ENCODE measurements at places on chromosomes 7 and 10.

DNA sequence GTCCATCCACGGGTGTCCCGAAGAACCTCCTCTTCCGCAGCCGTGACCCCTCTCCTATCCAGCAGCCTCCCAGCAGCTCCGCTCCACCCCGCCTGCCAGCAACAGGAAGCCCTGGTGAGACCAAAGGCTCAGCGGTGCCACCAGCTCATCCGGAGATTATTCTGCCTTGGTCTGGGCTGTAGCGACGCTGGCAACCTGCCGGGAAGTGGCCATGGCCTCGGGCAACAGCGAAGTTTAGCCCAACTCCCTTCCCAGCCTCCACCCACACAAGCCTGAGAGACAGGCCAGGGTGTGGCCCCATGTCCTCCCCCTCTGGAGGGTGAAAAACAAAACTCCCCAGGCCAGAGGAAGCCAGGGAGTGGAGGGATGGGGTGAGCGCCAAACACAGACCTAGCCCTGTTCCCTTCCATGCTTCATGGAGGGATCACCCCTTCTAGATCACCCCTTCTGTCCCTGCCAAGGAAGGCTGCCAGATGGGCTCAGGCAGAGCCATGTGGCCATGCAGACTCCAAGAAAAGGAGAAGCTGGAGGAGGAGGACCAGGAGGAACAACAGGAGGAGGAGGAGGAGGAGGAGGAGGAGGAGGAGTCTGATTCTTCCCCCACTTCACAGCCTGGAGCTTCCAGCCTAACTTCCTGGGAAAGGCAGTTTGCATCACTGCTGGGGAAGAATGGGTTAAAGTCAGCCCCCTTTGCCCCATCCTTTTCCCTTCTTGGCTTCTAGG lies 918 bp downstream of the CALHM2 start:
- DNase-seq, result peak; percentile 67

DNA sequence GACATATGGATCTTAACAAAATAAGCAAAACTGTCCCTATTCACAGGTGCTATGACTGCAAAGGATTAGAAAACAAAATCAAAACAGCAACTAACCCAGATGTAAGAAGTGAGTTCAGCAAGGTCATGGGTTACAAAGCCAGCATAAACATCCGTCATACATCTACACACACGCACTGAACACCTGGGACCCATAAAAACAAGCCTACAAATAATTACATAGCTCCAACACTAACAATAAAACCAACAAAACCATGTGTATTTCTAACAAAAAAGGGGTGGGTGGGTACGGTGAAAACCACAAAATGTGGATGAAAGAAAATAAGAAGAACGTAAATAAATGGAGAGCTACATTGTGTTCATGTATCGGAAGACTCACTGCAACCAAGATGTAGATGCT lies 256.8 kb downstream of the ELFN1 start:
- no peak for DNase-seq

- DNase-seq, result peak; percentile 65
Measured at GRCh38 chr10:104642658-104643302, 1.7 kb downstream of the SORCS3 start.

DNA sequence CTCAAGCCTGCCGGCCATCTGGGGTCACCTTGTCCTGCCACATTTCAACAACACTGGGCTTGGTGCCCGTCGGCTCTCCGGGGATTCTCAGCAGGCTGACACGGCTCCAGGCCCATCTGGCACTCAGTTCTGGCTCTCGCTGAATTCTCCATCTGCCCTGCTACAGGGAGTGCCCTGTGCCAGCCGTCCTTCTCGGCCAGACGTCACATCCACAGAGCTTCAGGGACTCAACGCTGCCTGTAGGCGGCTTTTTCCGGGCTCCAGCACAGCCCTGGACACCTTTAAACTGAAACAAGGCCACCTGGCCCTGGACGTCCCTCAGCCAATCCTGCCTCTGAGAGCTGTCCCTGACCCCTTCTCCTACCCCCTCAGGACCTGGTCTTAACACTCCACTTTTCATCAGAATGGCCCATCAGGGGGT lies 43.0 kb downstream of the TMEM130 start:
- DNase-seq, result no peak

GRCh38 chr10:44879531-44879899 lies 31.6 kb upstream of the TMEM72 start:
- no peak for DNase-seq

- DNase-seq, result no peak
Measured at GRCh38 chr7:7318601-7319000, 136.3 kb downstream of the C1GALT1 start.

DNA sequence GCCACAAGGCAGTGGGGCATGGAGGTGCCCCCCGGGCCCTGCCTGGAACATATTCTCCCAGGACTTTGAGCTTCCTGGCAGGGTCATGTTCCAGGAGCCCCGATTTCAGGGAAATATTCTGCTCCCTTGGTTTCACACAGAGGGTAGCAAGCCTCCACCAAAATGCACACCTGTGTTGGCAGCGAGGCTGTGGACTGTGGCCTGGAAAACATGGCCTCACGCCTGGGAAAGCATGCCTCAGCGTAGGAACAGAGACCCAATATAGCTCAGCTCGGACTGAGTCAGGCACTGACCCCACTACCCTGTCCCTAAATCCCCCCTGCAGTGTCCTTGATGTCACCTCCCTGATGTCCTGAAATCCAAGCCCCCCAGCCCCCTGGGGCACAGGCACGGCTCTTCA lies 92.0 kb downstream of the KCNMA1 start:
- DNase-seq, result no peak

DNA sequence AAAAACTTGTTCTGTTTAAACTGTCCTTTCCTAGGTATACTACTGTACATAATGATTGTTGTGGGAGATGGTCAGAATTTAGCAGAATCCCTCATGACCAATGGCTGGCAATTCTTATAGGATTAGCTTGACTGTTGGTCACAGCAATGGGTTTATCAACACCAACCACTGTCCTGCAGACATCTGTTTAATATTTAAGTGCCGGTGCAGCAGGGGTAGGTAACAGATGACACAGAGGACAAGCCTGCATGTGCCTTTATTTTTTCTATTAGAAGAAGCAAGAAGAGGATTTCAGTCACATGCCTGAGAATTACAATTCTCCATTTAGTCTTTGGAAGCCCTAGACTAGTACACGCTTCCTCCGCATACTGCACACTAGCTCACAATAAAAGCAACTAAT lies 48.4 kb downstream of the CCDC6 start:
- no peak for DNase-seq

GRCh38 chr7:117284692-117285091 lies 38.2 kb downstream of the WNT2 start:
- DNase-seq, result no peak

GRCh38 chr7:34207810-34208209 lies 302.5 kb downstream of the BMPER start:
- DNase-seq, result no peak

GRCh38 chr7:106384373-106384772 lies 99.6 kb upstream of the NAMPT start:
- no peak for DNase-seq

DNA sequence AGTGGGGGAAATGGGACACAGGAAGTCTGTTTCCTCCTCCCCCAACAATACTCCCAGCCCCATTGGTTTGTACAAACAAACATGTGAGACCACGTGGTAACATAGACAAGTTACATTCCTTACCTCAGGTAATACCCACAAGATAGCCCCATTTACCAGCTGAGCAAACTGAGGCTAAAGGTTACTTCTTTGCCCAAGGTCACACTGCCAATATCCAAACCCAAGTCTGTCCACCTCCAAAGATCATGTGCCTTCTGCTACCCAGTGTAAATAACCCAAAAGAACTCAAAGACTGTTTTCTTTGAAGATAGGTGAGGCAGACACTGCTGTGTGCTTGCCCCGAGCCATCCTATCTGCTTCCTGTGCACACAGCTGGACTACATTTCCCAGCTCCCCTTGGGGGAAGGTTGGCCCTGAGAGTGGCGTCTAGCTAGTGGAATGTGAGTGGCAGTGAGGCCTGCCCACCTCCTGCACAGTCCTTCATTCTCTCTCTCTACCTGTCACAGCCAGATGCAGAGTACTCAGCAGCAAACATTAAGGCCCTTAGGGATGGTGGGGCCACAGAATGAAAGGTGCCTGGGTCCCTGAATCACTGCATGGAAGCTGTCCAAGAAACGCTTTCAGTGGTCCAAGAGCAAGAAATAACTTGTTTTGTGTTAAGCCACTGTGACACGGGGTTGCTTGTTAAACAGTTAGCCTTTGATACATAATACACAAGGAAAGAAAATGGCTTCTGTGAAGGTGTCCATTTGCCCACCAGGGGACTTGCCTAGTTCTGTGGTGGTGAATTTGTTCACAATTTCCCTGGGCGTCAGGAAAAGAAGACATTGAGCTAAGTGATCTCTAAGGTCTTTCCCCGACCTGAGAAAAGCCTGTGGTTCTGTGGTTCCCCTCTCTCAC lies 257.7 kb upstream of the NFE2L3 start:
- peak; percentile 43 for DNase-seq

GRCh38 chr7:156950381-156950858 lies 908 bp downstream of the NOM1 start:
- no peak for DNase-seq

DNA sequence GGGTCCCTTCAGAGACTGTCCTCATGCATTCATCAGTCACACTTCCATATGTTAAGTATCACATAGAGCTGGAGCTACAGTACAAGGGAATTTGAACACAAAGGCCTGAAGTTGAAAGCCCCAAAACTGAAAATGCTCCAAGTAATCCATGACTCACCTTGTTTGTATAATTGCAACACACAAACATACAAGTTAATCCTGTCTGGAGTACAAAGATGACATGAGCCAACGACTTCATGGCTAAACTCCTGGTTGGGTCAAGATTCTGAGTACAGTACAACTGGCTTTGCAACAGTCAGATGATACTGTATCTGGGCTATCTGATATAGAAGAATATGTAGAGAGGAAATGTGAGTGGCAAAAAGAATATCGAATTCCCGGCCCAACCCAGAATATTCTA lies 73.1 kb upstream of the AASS start:
- no peak for DNase-seq

GRCh38 chr10:9858816-9859215 lies 1158.9 kb upstream of the CELF2 start:
- no peak for DNase-seq

- DNase-seq, result no peak
Measured at GRCh38 chr7:155993420-155994278, 181.4 kb upstream of the SHH start.

GRCh38 chr10:62297857-62298256 lies 29.2 kb upstream of the RTKN2 start:
- no peak for DNase-seq

DNA sequence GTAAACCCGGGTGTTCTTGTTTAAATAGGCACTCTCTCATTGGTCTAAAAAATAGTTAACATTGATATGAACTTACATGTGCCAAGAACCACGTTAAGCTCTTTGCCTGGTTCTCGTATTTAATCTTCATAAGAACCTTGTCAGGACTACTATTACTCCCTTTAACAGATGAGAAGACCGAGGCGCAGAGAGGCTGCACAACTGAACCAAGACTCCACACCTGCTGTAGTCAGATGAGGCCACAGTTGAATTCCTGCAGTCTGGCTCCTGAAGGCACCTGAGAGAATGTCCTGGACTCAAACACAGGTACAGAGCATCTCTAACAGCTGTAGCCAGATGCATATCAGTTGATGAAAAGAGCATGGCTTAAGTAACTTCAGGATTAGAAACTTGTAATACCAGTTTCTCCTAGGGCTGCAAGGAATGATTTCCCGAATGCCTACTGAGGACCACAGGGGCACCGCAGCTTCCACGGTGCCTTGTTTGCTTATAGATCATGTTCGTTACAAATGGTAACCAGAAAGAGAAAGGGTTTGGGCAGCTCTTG lies 9.5 kb downstream of the DDC start:
- no peak for DNase-seq

GRCh38 chr7:70738151-70738885 lies 393.6 kb upstream of the GALNT17 start:
- no peak for DNase-seq

GRCh38 chr10:86084585-86084984 lies 282.0 kb downstream of the GRID1 start:
- DNase-seq, result no peak

GRCh38 chr10:71520042-71520441 lies 123.3 kb downstream of the CDH23 start:
- DNase-seq, result no peak

DNA sequence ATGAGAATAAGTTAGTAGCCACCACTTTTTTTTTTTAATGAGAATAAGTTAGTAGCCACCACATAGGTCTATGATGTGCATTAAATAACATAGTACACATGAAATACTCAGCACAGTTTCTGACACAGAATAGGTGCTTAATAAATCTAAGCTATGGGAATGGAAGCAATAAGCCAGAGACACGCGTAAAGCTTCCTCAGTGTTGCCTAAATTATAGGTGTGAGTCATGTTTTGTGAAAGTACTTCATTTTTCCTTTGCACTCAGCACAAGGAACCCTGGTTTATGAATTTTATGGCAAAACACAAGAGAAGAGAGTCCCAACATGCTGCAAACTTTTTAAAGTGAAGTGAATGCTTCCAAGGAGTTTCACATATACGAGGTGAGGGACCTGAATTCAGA lies 267.4 kb downstream of the RNLS start:
- no peak for DNase-seq

Measured in activated naive CD4-positive, alpha-beta T cell treated with anti-CD3 and anti-CD28 coated beads for 36 hours (primary cell).